Activated naive CD4-positive, alpha-beta T cell treated with Interleukin-2 at 50 U/mL for 16 hours (primary cell): ENCODE measurements at places on chromosomes 1 and 21.

DNA sequence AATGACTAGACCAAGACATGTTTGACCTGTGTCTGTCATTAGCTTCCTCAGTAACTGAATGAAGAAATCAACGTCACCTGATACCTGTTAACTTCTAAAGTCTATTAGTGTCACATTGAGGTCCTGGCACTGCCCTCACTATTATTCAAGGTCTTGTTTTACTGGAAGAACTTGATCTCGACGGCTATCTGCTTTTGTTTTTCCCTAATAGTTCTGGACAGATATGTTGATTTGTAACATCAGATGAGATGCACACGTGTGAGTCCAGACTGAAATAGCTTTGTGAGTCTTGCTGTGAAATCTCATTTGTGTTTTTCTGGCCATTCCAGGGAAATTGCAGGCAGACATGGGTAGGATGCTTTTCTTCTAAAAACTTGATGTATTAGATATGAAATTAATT is 159.2 kb downstream of the RYR2 start:
- DNase-seq, result no peak

DNA sequence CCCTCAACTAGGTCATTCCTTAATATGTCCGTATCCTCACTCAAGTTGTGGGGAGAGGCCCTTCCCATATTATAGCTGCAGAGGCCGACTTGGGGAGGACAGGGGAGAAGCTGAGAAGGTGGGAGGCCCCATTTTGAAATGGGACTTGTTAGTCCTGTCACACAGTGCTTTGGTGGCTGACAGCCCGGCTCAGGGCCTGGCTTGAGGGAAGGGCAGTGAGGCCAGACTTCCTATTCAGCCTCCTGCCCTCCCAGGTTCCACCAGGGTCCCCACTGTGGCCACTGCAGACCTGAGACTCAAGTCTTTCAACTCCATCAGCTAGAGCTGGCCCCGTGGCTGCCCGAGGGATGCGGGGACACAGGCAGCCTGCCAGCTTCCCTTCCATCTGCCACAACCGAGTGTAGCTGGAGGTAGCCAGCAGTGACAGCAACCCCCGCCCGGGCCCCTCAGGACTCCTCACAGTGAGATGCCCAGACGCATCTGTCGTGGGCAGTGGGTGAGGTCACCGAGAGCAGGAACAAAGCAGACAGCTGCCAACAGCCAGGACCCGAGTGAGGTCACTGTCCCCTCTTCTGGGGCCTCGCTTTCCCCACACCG is 36.9 kb downstream of the SIM2 start:
- DNase-seq, result no peak

- DNase-seq, result peak; percentile 16
These were observed 62.3 kb downstream of the SLC19A1 start for GRCh38 chr21:45479691-45480675.

GRCh38 chr1:104132382-104132973 is 382.8 kb downstream of the AMY1C start:
- no peak for DNase-seq

DNA sequence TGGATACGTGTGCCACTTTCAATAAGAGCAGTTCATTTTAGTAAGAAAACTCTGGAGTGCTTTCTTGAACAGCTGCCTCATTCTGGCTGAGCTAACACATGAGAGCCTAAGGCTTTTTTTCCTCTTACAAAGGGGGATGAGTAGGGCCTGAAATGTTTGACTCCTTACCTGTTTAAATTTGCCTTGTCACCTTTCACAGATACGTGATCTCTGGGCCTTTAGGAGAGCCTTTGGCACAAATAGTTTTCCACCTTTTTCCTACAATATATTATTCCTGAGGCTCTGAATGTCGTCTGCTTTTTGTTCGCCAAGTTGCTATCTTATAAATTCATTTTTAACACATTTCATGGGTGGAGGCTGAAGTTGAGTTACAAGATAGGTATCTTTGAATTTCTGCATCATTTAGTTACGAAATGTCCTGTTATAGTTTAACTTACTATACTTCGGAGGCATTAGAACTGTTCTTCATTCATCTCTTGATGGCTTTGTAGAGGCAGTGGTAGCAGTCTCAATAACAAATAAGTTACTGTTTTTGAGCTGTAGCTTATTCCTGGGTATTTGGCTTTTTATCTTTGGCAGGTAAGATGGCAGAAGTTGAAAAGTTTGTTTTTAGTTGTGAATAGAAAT is 17.2 kb downstream of the UBAP2L start:
- no peak for DNase-seq

DNA sequence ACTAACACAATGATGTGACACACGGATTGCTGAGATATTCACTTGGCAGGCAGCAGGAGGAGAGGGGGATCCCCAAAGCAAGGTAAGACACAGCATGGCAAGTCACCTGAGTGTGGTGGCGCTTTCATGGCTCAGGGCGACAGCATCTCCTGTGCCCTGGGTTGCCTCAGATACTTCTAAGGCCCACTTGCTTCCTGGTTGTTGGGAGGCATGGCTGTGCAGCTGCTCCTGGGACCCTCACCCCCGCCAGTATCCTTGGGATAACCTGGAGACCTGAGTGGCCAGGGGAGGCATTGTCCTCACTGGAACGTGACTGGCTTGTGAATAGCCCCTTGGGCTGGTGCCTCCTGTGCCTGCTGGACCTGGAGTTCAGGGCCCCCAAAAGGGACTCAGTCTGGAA is 69.8 kb downstream of the STUM start:
- no peak for DNase-seq

GRCh38 chr1:225834417-225835329 is 24.7 kb downstream of the EPHX1 start:
- DNase-seq, result no peak

- DNase-seq, result no peak
These were observed 64.2 kb upstream of the CR2 start for GRCh38 chr1:207389728-207390464.

DNA sequence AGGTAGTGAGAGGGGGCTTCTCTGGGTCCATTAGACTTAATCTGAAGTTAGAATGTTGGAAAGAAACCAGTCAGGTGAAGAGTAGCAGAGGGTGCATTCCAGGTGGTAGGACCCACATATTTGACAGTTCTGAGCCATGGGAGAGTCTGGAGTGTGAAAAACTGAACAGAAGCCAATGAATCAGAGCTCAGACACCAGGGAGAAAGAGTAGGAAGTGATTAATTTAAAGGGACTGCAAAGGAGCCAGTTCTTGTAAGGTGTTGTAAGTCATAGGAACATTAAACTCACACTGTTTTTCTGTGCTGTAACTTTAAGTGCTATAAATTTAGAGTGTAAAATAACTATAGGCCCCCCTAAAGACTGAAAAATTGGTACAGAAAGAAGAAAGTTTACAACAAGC is 5.9 kb upstream of the DHX9 start:
- DNase-seq, result no peak

GRCh38 chr1:52635321-52636089 is 2.5 kb downstream of the SHISAL2A start:
- DNase-seq, result no peak

DNA sequence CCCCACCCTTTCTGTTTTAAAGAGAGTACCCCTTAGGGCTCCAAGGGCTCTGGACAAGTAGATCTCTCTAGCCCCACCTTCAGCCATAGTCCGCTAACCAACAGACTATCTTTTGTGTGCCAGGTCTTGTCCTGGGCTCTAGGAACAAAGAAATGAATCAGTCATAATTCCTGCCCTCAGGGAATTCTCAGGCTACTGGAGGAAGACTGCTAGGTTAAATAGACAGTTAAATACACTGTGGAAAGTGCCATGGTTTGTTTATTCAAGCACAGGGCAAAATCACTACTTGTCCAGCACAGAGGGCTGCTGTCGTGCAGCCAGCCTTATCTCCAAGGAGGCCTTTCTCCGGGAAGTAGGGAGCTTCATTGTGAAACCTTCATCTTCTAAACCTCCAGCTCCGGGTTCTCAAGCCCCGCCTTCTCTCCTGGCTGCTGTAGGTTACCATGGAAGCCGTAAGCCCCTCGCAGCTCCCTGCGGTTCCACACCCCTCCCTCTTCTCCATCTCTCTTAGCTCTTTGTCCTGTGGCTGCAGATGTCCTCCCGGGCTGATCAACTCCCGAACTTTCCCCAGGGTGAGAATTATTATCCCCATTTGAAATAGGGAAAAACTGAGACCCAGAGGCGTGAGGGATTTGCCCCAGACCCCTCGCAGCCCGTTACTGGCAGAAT is 29.8 kb downstream of the SHISAL2A start:
- DNase-seq, result no peak

- DNase-seq, result no peak
These were observed 1.8 kb downstream of the LPGAT1 start for GRCh38 chr1:211828584-211829342.

DNA sequence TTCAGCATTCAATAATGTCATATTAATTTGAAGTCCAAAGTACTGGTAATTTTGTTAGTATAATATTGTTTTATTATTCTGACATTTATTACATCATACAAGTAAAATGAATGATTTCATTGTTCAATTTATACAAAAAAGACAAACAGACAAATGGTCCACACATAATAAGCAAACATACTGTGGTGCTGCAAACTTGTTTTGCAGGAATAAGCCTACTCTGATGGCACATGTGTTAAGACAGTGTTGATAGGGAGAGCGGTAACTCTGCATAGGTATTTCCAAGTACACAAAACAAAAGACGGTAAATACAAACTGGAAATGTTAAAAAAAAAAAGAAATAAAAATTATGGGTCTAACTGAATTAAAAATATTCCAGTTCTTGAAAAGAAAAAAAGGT is 59.7 kb upstream of the DPYD start:
- no peak for DNase-seq

- no peak for DNase-seq
These were observed 62.5 kb downstream of the NDUFS5 start for GRCh38 chr1:39088658-39089057.

- DNase-seq, result no peak
These were observed 1093.1 kb downstream of the MRPL39 start for GRCh38 chr21:24514081-24514733.

GRCh38 chr1:92951141-92951582 is 10.1 kb downstream of the DIPK1A start:
- DNase-seq, result no peak

DNA sequence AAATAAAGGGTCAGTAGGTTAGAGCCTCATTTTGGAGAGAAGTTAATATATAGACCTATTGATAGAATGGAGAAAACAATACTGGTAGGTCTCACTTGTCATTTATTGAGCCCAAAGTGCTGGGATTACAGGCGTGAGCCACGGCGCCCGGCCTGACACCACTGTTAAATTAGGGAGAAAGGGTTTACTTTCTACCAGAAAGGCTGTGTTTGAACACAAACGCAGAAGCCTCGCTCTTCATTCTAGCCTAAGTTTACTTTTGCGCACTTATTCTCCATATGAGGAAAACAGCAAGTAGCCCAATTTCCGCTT is 710 bp upstream of the PRPF3 start:
- no peak for DNase-seq

DNA sequence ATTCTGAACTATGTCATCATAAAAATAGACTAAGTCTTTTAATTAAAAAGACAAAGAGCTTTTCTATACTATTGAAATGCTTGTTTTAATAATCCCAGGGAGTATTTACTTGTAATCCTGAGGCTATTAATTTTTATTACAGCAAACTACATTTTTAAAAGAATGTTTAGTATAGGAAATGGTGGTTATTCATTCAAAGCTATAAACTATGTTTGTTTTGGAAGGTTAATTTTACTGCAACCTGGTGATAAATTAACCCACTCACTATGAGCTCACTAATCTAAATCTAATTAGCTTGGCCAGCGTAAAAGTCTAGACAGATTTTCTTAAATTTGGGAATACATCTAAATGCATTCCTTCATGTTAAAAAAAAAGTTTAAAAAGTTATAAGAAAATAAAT is 13.8 kb upstream of the EYA3 start:
- no peak for DNase-seq

DNA sequence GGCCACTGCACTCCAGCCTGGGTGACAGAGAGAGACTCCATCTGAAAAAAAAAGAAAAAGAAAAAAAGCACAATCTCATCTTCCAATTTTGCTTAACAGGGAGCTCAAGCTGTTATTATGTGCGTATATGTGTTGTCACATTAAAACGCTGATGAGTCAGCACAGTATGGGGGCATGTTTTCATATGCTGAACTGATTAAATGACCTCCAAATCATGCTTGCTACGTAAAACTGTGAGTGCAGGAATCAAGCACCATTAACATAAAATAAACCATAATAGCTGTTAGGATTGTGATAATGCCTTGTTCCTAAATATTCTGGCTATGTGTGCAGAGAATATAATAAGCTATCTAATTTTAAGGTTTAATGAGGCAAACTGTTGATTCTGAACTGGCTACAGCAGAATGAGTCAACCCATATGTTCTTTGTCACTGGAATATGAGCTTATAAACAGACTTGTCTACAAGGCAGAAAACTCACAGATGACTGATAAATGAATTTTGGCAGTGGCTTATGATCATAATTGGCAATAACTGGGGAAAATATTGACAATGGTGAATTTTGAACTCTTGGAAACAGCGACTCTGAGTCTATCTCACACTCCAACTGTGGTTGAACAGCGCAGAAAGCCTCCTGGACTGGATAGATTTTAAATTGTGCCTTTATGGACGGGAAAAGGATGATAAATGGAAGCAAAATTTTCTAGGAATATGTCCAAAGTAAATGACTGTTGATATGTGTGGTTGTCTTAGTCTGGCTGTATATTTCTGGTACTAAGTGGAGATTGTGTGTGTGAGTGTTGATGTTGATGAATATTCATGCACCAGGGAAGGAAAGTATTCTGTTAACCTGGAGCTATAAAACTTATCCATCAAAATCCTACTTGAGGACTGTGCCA is 75.5 kb downstream of the VCAM1 start:
- no peak for DNase-seq

- DNase-seq, result no peak
These were observed 41.9 kb upstream of the IVNS1ABP start for GRCh38 chr1:185358957-185359356.
